Stimulated activated CD4-positive, alpha-beta T cell treated with anti-CD3 and anti-CD28 coated beads, Interleukin-4, amount 100 ng/mL, for 4 hours (primary cell): ENCODE measurements at places on chromosomes 13 and 19.

GRCh38 chr19:18452386-18452785, 14.5 kb upstream of the ISYNA1 start:
- DNase-seq, result no peak

GRCh38 chr19:10852098-10852800, 4.0 kb downstream of the C19orf38 start:
- no peak for DNase-seq

GRCh38 chr19:1105008-1105872, 1.4 kb downstream of the GPX4 start:
- DNase-seq, result no peak

GRCh38 chr19:289651-290371, 1.4 kb downstream of the PLPP2 start:
- DNase-seq, result no peak

- DNase-seq, result no peak
Observed at GRCh38 chr13:114025714-114026431, 52.0 kb upstream of the C13orf46 start.

- DNase-seq, result no peak
Observed at GRCh38 chr13:38394777-38395496, 45.3 kb downstream of the UFM1 start.

DNA sequence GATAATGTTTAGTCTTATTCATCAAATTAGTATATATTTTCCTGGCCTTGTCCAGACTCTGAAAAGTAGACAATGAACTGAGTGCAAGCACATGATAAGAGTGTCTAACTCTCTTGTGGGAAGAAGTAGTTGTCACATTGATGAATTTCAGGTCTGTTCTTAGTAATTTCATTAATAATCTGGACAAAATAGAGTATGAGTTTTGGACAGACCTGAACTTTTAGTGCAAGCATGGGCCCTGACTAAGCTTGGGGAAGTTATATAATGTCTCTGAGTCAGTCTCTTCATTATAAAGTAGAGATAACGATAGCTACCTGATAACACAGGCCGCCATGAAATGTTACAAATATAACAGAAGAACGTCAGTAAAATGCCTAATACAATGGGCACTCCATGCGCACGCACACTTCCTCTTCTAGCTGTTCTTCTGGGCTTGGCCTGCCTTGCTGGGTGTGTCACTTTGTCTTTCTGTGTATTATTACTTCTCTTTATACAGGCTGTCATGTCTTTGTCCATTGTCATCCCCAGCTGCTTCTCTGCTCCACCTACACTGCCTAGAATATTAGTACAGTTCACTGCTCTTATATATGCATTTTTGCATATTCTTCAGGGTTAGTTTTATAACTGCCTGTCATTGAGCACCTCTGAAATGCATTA, 129.1 kb upstream of the HTR2A start:
- DNase-seq, result no peak

GRCh38 chr19:49019242-49019932, 2.5 kb upstream of the LHB start:
- DNase-seq, result peak; percentile 66

- DNase-seq, result no peak
Observed at GRCh38 chr19:32372726-32373517, 27.5 kb downstream of the ZNF507 start.

- DNase-seq, result peak; percentile 59
Observed at GRCh38 chr19:41706741-41707501, 1.5 kb upstream of the CEACAM5 start.

GRCh38 chr19:30492586-30493270, 120.5 kb downstream of the ZNF536 start:
- no peak for DNase-seq

DNA sequence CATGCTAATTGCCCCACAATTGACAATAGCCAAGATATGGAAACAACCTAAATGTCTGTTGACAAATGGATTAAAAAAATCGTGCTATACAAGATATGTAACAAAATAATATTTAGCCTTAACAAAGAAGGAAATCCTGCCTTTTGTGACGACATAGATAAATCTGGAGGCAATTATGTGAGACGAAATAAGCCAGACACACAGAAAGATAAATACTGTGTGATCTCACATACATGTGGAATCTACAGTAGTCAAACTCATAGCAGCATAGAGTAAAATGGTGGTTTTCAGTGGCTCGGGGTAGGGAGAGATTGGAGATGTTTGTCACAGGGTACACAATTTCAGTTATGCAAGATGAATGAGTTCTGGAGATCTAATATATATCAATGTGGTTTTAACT, 895.8 kb downstream of the SLITRK6 start:
- no peak for DNase-seq

DNA sequence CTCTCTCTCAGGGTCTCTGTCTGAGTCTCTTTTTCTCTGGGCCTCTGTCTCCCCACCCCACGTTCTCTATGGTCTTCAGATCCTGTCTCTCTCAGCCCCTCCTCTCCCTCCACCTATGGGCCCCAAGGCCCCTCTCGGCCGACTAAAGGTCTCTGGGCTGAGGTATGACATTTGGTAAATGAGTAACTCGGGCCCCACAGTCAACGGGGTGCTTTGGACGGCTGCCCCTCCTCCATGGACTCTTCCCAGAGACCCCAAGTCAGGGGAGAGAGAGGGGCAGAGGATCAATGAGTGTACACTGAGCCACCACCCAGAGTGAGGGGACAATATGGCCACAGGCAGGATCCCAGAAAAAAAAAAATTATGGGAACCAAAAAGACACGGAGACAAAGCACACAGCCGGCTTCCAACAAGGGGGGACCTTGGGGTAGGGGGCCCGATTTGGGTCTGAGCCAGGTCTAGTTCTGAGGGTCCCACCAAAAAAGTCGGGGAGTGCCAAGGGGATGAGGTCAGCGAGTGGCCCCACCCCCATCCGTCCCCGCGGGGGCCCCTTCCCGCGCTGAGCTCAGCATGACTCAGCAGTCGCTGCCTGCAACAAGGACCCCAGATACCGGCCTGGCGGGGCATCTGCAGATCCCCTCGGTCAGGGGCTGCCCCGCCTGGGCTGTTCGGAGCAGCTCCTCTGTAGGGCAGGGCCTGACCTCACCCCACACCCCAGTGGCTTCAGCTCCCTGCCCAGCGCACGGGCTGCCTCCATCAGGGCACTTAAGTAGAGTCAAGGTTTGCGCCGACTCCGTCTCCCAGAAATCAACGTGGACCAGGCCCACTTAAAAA, 1.5 kb upstream of the FTL start:
- DNase-seq, result peak; percentile 64

DNA sequence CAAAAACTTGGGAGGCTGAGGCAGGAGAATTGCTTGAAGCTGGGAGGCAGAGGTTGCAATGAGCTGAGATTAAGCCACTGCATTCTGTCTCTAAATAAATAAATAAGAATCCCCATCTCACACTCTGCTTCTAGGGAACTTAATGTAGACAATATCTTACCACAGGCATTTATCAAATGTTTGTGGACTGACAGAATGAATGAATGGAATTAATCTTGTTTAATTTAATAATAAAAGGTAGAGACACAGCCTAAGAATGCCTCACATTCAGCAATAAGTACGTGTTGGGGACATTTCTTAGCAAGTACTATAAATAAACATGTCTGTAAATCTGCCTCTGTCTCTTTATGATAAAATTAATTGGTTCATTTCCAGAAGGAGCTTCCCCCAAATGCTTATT, 36.2 kb upstream of the RBM26 start:
- no peak for DNase-seq

GRCh38 chr13:93603043-93603442, 376.4 kb downstream of the GPC6 start:
- DNase-seq, result no peak

GRCh38 chr19:6235031-6235951, 44.5 kb downstream of the MLLT1 start:
- no peak for DNase-seq

GRCh38 chr19:11534948-11535347, 3.7 kb upstream of the CNN1 start:
- no peak for DNase-seq

- no peak for DNase-seq
Observed at GRCh38 chr13:29999492-30000369, 149.3 kb upstream of the UBL3 start.

- no peak for DNase-seq
Observed at GRCh38 chr13:42883142-42883541, 101.8 kb downstream of the FAM216B start.

DNA sequence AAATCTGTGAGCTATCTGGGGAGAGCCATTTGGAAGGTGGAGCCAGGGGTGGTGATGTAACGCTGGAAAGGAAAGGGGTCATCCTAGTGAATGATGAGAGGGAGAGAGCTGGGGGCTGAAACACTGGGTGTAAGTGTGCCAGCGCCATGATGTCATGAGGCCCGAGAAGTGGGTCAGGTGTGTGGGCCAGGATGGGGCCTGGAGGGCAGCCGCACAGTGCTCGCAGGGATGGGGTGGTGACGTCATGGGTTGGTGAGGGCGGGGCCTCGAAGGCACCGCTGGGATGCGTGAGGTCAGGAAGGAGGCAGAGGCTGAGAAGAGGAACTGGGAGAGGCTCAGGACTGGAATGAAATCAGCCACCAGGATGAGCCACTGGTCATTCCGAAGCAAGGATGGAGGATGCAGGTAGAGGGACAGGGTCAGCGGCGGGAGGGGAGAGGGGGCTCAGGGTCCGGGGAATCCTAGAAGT, 4.4 kb downstream of the CCDC61 start:
- no peak for DNase-seq

DNA sequence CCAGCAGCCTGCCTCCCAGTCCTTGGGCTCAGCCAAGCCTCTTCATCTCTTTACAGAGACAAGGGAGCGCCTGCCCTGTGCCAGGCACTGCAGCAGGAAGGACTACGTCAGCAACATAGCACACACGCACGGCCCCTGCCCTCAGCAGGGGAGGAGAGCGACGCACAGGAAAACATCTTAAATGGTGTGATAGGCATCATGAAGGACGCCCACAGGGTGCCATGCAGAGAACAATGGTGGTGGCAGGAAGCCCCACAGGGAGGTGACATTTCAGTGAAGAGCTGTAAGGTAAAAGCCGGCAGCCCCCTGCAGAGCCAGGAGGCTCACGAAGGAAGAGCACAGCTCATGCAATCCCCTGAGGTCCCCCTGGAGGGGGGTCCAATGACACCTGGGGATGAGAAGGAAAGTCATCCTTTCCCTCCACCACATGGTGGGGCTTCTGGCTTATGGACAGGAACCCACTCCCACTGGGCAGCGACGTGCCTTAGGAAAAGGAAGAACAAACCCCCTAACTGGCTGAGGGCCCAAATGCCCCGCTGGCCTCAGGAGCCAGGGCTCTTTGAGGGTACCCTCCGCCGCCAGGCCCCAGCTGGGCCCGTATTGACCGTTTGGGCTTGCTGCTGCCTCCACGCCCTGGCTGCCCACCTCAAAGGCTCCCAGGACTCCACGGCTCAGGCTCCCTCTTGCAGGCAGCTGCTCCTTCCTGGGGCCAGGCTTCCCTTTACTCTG, 37.3 kb upstream of the C13orf42 start:
- no peak for DNase-seq

- no peak for DNase-seq
Observed at GRCh38 chr13:44399074-44399473, 25.4 kb downstream of the SERP2 start.

DNA sequence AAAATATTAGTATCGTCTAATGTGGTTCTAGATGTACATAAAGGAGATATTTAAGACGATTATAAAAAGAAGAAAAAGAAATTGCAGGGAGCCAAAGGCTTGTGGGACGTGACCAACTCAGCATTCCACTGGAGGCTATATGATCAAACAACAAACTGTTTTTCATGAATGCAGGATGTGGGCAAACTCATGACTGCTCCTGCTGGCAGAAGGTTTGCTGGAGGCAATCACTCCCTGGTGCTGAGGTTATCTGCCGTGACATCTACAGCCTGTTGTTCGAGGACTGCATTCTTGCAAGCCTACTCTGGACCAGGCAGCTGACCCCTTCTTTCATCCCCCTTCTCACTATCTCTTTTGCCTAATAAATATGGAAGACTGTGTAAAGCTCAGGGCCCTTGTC, 518.1 kb downstream of the UQCRFS1 start:
- no peak for DNase-seq

DNA sequence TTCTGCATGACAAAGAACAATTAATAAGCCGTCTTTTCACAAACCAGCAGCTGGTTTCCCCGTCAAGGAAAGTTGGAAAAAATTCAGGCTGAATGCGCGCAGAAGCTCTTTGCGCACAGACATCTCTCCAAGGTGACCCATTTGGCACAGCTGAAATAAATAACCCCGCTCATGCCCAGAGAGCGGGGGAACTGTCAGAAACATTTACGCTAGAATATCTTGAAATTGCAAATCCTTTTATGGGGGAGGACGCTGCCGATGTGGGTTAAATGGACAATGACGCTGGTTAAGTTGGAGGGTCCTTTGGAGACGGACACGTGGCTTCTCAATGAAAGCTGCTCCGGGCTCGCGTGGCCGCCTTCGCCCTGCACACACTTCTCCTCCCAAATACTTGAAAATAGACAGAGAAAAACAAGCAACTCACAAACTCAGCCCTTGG, 30.6 kb downstream of the GSX1 start:
- no peak for DNase-seq

DNA sequence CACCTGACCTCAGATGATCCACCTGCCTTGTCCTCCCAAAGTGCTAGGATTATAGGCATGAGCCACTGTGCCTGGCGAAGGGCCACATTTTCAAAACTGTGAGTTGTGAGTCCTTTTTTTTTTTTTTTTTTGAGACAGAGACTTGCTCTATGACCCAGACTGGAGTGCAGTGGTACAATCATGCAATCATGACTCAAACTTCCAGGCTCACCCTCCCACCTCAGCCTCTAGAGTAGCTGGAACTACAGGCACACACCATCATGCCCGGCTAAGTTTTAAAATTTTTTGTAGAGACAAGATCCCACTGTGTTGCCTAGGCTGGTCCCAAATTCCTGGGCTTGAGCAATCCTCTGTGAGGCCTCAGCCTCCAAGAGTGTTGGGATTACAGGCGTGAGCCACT, 3.8 kb upstream of the MYPOP start:
- DNase-seq, result no peak

GRCh38 chr13:78035500-78035899, 116.9 kb upstream of the EDNRB start:
- no peak for DNase-seq

DNA sequence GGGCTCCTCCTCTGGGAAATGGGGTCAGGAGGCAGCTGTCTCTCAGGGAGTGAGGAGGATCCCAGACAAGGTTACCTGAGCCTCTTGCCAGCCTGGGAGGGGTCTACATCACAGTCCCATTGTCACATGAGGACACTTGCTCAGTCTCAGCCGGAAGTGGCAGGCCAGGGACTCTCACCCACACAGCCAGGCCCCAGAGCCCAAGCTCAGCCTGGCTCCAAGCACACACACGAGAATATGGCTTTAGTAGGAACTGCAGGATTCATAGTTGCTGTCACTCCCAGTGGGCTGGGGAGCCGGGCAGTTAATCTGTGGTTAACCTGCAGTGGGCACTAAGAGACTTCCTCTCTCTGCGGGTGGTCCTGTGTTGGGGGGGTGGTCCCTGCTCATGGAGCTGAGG, 15.8 kb upstream of the RELB start:
- DNase-seq, result no peak

DNA sequence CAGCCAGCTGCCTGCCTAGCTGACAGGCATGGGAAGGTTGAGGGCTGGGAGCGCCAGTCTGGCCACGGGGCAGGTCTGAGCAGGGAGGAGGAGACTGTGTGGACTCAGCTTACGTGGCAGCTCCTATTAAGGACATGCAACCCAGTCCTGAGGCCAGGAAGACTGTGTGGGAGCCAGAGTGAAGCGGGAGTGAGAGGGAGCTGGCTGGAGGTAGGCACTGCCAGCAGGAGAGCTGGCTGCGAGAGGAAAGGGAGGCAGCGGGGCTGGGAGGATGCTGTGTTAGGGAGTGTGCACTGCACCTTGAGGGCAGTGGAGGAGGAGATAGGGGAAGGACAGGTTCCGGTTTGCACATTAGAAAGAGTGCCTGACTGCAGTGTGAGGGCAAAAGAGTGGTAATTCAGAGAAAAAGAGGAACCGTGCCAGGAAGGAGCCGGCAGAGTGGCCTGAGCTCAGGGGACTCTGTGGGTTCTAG, 99.2 kb downstream of the SLC7A1 start:
- no peak for DNase-seq
